ENCODE measurements at places on chromosomes 11 and 22.

DNA sequence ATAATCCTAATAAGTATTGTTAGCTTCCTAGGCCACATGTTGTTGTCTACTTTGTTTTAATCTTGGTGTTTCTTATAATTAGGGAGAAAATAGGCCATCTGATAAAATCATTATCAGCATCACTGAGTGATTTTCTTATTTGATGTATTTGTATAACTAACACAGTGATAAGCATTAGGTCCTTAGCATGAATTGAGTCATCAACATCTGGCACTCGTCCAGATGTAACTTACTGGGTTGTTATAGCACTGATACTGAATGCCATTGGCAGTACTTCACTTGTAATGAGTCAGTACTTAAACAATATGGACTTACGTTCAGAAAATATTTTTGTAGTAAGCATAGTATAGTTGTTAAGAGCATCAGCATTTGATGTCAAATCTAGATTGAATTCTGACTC is 16.2 kb downstream of the API5 start:
- no peak for DNase-seq

DNA sequence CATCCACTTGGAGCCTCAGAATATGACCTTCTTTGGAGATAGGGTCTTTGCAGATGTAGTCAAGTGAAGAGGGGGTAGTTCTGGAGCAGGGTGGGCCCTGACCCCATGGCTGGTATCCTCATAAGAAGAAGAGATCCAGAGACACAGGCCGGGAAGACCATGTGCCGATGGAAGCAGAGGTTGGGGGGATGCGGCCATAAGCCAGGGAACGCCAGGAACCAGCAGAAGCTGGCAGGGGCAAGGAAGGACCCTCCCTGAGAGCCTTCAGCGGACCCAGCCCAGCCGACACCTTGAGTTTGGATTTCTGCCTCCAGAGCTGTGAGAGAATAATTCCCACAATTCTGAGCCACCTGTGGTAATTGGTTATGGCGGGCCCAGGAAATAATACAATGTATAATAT is 26.1 kb upstream of the SMIM38 start:
- peak; percentile 60 for DNase-seq

DNA sequence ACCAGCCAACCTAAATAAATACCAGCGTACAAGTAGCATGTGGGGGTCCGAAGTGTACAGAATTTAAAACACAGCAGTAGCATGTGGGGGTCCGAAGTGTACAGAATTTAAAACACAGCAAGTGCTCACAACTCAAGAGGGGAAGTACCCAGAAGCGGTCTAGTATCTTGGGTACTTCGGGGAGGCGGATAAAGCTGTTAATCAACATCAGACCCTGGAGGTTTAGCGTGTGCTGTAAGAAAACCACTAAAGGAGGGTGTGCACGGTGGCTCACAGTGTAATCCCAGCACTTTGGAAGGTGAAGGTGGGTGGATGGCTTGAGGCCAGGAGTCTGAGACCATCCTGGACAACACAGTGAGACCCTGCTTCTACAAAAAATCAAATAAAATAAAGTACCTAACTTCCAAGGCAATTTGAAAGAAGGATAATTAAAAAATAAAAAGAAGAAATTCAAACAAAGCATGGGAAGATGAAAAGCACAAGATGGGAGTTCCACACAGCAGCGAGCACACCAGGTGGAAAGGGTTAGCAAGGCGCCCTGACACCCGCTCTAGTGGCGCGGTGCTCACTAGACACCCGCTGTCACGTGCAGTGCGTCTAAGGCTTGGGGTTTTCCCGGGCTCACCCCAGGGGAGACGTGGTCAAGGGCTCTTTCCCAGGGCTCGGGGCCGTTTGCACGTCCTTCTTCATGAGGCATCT is 35.0 kb upstream of the MOB2 start:
- no peak for DNase-seq

- no peak for DNase-seq
Measured at GRCh38 chr22:35126993-35127392, 61.0 kb downstream of the ISX start.

DNA sequence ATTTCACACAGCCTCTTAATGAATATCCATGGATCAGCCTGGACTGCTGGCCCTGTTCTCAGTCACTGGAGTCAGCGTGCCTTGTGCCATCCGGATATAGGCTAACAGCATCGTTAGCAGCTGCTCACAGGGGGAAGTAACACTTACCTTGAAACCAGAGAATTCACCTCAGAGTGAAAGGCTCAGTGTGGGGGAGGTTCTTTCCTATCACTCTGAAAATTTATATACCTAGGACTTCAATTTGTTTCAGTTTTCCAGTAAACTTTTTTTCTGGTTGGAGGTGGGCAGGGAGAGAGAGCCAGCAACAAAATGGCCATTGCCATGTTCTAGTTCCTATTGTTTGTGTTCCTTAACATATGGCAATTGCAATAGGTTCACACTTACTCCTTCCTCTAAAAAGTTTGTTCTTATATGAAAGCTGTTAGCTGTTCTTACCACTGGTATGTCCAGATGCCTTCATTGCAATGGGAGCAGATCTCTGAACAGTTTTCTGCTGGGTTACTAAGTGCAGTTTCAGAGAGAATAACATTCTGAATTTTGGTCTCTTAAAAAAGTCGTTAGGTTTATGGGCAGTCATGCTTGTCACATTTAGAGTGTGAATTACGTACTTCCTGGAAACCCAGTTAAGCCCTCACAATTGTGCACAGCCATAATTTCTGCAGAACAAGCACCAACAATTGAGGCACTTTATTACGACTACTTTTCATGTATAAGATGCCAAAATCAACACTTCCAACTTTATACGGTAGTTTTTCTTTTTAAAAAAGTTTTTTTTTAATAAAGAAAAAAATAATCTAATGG is 247.6 kb downstream of the CADM1 start:
- no peak for DNase-seq

DNA sequence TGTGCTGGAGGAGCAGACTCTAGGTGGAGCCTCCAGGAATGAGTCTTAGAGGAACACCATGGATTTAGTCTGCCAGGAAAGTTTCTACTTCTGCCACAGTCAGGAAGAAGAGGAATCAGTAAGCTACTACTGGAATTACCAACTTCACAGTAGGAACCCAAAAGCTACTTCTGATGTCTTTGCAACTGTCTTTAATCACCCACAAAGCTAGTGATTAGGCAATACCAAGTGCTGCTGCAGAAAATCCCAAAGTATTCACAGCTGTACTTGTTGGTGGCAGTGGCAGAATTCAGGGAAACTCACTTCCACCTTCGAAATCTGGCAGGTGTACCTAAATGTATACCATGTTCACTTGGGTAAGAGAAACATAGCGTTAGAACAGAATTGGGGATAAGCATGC is 264.5 kb upstream of the SORL1-AS1 start:
- no peak for DNase-seq

- DNase-seq = no peak
Measured at GRCh38 chr11:130715877-130716220, 200.4 kb downstream of the SNX19 start.

All from tibial artery (tissue), 4 donors.